Smooth muscle cell of bladder (primary cell): ENCODE measurements at places on chromosomes 3 and 15. TPM values are rescaled to one million over a fixed set of nuclear protein-coding genes. Genes with fewer than 3 reads are reported as not detected.

The SLC38A3 gene
- total RNA-seq = not detected in 2 replicates

The STAC gene
- total RNA-seq = 1.7 and 3.8 TPM in 2 replicates

The RETNLB gene
- not detected in 2 replicates for total RNA-seq

The ABI3BP gene
- total RNA-seq = 1.3 and 4.3 TPM in 2 replicates

The BNC1 gene
- 7.3 and 8.7 TPM in 2 replicates for total RNA-seq

The LMCD1 gene
- total RNA-seq = 44.2 and 119 TPM in 2 replicates

The SLC12A1 gene
- total RNA-seq = not detected in 2 replicates

The ZNF860 gene
- 0.28 TPM in 2 replicates for total RNA-seq

The CNTN4 gene
- total RNA-seq = 2.9 and 7.3 TPM in 2 replicates

The C3orf22 gene
- total RNA-seq = not detected in 2 replicates

The BLM gene
- 0.71 and 0.74 TPM in 2 replicates for total RNA-seq

The MUSTN1 gene
- total RNA-seq = not detected in 2 replicates

The GBE1 gene
- 127 and 217 TPM in 2 replicates for total RNA-seq

The ABHD17C gene
- 12.1 and 16.1 TPM in 2 replicates for total RNA-seq

The ZMAT3 gene
- total RNA-seq = 22.8 and 35.5 TPM in 2 replicates

The STRC gene
- not detected in 2 replicates for total RNA-seq

The SPSB4 gene
- total RNA-seq = not detected in 2 replicates

The NEK11 gene
- 4.7 and 6.1 TPM in 2 replicates for total RNA-seq

The SERPINI2 gene
- not detected in 2 replicates for total RNA-seq

The FXR1 gene
- total RNA-seq = 216 and 259 TPM in 2 replicates

The VIPR1 gene
- not detected in 2 replicates for total RNA-seq

The SUMF1 gene
- total RNA-seq = 49.1 and 65.2 TPM in 2 replicates

The EXD1 gene
- total RNA-seq = not detected in 2 replicates

The ATP8B4 gene
- total RNA-seq = 155 and 183 TPM in 2 replicates

The PRKAR2A gene
- total RNA-seq = 20.5 and 25.4 TPM in 2 replicates

The LRRC49 gene
- total RNA-seq = 11.5 and 12.9 TPM in 2 replicates

The FEZF2 gene
- total RNA-seq = not detected in 2 replicates

The LRRIQ4 gene
- not detected in 2 replicates for total RNA-seq

The PLA1A gene
- 0.83 TPM in 1 of 2 replicates, not detected in the other for total RNA-seq

The TNNC1 gene
- total RNA-seq = 1.00 and 1.8 TPM in 2 replicates

The TFRC gene
- 1,389 and 2,476 TPM in 2 replicates for total RNA-seq

The COLQ gene
- total RNA-seq = 0.28 and 0.46 TPM in 2 replicates

The NMNAT3 gene
- total RNA-seq = 0.28 and 0.74 TPM in 2 replicates

The LRRN1 gene
- not detected in 2 replicates for total RNA-seq

The C3orf85 gene
- total RNA-seq = not detected in 2 replicates

The FOXB1 gene
- not detected in 2 replicates for total RNA-seq

The LEO1 gene
- total RNA-seq = 25.9 and 30.1 TPM in 2 replicates

The JMJD7 gene
- total RNA-seq = 1.3 and 1.9 TPM in 2 replicates
